Inflammatory macrophage (primary cell): ENCODE measurements at places on chromosomes 12 and 14.
A peak's percentile ranks its signal among the peaks of the same experiment; 100 is the strongest.

DNA sequence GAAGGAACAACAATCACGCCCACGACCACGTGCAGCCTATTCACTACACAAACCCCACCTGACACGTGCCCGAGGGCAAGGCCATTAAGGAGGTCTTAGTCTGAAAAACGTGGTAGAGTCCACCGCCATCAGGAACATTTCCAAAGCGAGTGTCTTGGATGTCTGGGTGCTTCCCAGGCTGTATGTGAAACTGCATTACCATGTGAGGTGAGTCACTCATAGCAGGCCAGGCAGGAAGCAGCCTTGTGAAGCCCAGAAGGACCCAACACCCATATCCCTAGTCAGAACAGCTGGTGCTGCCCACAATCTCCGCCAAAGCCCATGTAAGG, 3.3 kb upstream of the KRT79 start:
- peak; percentile 68 for DNase-seq

DNA sequence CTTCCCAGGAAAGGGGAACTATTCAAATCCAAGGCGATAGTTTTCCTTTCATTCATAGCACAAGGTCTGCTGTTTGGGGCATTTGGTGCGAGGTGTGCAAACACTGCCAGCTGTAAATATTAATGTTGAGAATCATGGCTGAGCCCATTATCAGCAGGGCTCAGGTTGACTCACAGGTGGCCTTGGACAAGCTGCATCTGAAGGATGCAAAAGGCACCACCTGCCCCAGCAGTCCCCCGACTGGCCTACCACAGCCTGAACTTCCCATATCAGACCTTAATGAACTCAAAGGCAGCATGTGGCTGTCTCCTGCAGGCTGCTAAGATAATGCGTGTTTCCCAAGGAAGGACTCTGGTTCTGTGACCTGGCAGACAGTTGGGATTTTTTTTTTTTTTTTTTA, 93.3 kb upstream of the MAP1LC3B2 start:
- no peak for DNase-seq

- peak; percentile 47 for DNase-seq
Measured at GRCh38 chr12:7884689-7885088, 12.0 kb upstream of the SLC2A14 start.

- DNase-seq, result no peak
Measured at GRCh38 chr12:74401966-74402365, 135.7 kb upstream of the ATXN7L3B start.

DNA sequence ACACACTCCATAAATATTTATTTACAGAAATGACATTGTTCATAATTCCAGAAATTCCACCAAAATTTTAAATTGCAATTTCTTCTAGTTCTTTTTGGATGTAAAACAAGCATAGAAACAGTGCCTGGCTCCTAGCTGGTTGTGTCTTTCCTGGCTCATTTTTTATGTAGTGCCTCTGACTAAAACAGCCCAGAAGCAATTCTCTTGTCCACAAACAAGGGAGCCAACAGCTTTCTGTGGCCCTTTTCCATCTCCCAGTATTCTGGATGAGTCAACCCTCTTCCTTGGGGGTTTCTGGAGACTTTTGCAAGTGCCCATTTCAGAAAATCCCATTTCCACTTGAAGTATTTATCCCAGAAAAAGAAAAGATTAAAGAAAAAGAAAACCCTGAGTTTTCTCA, 141.4 kb downstream of the PHLDA1 start:
- no peak for DNase-seq

GRCh38 chr12:2583091-2583497, 211.7 kb upstream of the FKBP4 start:
- DNase-seq, result peak; percentile 72

DNA sequence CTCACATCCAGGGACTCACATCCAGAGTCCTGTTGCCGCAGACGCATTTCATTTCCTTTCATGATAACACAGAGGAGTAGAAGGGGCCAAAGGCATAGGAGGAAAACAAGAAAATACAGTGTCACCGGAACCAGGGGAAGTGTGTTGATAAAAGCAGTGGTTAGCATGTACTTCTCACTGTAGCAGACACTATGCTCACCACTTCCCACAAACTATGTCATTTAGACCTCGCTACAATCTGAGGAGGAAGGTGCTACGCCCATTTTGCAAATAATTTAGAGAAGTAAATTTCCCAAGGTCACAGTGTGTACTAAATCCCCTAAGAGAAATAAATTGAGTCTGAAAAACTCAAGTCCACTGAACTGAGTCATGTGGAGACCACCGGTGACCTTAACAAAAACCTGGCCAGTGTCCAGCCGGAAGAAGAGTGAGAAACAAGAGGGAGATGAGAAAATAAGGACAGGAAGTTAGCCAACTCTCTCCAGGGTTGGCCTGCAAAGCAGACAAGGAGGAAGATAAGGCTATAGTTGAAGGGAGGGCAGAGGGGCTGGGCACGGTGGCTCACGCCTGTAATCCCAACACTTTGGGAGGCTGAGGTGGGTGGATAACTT, 25.8 kb upstream of the TMCC3 start:
- DNase-seq, result peak; percentile 96

GRCh38 chr12:107803092-107803491, 28.6 kb downstream of the ASCL4 start:
- no peak for DNase-seq

DNA sequence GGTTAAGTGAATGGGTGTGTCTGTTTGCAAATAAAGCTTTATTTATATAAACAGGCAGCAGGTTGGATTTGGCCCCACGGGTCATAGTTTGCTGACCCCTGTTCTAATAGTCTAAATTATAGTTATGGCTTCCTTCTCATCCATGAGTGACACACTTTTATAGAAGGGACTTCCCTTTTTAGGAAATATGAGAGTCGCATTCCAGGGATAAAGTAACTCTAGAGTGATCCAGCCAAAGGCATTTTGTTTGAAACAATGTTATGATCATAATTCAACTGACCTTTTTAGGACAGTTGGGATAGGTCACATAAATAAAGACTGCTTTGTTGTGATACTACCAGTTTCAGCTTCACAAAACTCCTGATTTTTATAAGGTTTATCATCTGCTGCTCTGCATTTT, 87.9 kb downstream of the ALX1 start:
- DNase-seq, result no peak

- no peak for DNase-seq
Measured at GRCh38 chr12:92596383-92596782, 106.4 kb upstream of the PLEKHG7 start.

- DNase-seq, result no peak
Measured at GRCh38 chr14:56796259-56796658, 14.0 kb downstream of the OTX2 start.

- peak; percentile 48 for DNase-seq
Measured at GRCh38 chr14:103104654-103105452, 10.3 kb downstream of the EXOC3L4 start.

DNA sequence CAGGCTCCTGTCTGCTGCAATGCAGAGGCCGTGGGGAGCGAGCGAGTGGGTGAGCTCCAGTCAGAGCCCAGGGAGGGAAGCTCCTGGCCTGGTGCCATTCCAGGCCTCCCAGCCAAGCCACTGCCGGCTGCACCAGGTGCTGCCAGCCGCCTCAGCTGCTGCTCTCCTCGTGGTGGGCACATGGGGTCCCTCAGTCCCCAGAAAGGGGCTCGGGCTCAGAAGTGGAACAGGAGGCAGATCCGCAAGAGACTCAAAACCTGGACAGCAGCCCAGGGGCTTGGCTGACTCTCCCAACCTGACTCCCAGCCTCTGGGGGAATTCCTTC, 2.4 kb downstream of the ABCB9 start:
- peak; percentile 75 for DNase-seq

GRCh38 chr12:81722004-81722403, 37.1 kb downstream of the PPFIA2 start:
- DNase-seq, result no peak

DNA sequence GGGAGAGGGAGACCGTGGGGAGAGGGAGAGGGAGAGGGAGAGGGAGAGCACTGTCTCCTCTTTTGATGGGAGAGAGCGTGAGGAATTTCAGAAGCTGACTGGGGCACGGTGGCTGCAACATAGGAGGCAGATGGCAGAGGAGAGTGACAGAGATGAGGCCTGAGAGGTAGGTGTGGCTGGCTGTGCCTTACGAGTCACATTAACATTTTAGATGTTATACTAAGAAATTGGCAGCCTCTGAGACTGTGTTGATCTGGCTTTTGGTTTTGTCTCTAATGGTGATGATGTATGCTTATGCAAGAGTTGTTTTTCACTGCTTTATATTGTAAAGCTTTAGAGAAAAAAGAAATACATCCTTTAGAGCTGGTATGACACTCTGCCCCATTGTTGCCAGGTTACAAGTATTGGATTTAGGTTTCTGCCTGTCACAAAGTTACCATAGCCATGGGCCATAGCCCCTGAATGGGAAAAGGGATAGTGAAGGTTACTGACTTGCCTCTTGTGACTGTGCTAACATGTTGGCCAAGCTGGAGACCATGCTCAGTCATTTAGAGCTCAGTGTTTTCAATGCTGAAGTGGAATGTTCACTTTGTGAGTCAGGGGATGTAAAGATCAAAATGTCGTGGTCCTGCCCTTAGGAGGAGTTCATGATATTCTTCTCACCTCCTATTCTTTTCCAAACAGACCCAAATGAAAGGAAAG, 186.2 kb downstream of the SYNE2 start:
- no peak for DNase-seq

GRCh38 chr12:79448816-79449215, 241.9 kb downstream of the PAWR start:
- DNase-seq, result no peak

- no peak for DNase-seq
Measured at GRCh38 chr14:54186821-54187763, 209.7 kb upstream of the CDKN3 start.

GRCh38 chr12:43579206-43579605, 27.2 kb upstream of the ADAMTS20 start:
- no peak for DNase-seq

DNA sequence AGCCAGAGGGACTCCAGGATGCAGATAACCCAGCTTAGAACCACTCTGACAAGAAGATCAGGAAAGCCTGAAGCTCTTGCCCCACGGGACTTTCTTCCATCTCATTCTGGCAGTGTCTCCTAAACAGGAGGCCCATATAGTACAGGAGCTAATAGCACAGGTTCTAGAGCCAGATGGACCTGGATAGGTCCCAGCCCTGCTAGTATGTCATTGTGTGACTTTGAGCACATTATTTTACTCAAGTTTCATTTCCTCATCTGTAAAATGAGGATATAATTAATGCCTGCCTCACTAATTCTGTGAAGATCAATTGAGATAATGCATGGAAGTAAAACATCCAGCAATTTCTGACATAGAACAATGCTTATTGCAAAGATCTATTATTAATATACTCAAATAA, 66.5 kb upstream of the GZMB start:
- peak; percentile 40 for DNase-seq

- no peak for DNase-seq
Measured at GRCh38 chr12:7089196-7089871, 2.9 kb downstream of the C1R start.

DNA sequence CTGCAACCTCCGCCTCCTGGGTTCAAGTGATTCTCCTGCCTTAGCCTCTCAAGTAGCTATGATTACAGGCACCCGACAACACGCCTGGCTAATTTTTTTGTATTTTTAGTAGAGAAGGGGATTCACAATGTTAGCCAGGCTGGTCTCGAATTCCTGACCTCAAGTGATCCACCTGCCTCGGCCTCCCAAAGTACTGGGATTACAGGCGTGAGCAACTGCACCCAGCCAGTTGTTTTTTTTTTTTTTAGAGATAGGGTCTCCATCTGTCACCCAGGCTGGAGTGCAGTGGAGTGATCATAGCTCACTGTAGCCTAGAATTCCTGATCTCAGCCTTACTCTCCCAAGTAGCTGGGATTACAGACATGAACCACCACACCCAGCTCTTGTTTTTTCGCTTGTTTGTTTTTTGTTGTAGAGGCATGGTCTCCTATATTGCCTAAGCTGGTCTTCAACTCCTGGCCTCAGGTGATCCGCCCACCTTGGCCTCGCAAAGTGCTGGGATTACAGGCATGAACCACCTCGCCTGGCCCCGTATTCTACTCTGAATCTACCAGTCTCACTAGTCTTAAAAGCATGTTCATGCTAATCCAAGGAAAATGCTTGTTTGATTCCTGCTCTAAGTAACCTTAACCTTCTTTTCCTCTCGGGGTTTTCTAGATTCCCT, 31.7 kb upstream of the STRN3 start:
- DNase-seq, result no peak

- DNase-seq, result no peak
Measured at GRCh38 chr14:101217080-101217463, 313.6 kb upstream of the RTL1 start.

- peak; percentile 98 for DNase-seq
Measured at GRCh38 chr12:54560374-54560858, 11.0 kb downstream of the PDE1B start.

GRCh38 chr12:48973941-48974673, 2.6 kb upstream of the WNT10B start:
- peak; percentile 25 for DNase-seq

DNA sequence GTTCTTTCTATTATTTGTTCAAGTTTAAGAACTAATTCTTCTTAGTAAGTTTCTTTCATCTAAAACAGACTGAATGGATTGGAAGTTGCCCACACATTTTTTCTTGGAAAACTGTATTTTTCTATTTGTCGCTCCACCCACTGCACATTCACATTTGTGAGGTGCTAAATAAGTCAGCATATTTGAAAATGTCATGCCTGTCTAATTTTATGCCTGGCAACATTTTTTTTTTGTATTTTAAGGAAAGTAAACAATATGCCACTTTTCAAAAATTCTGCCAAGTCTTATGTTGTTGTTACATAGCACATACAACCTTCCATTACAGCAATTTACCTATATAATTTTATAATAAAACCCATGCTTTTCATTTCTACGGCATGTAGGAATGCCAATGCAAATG, 112.7 kb upstream of the PTPRB start:
- DNase-seq, result no peak

- no peak for DNase-seq
Measured at GRCh38 chr12:45216983-45217485, 1.1 kb downstream of the ANO6 start.

DNA sequence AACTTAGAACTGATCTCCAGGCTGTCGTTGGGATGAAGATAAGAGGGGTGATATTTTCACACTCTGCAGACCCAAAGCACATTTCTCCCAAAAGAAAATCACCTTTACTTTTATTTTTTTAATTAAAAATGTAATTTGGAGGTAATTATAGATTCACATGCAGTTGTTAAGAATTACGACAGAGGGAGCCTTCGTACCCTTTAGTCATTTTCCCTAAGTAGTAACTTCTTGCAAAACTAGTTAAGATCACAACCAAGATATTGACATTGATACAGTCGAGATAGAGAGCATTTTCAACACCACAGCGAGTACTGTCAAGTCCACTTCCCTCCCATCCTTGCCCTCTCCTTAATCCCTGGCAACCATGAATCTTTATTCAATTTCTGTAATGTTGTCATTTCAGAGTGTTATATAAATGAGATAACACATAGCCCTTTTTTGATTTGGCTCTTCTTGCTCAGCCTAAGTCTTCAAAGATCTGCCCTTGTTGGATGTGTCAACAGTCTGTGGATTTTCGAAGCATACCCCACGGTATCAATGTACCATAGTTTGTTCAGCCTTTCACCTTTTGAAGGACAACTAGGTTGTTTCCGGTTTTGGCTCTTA, 39.6 kb downstream of the DNAH10 start:
- DNase-seq, result no peak

- DNase-seq, result no peak
Measured at GRCh38 chr12:119463211-119463926, 128.8 kb downstream of the CCDC60 start.

GRCh38 chr14:73386342-73386741, 72.0 kb downstream of the NUMB start:
- no peak for DNase-seq
